ENCODE measurements at places on chromosomes 5 and 9. TPM values are rescaled to one million over a fixed set of nuclear protein-coding genes. Genes with fewer than 3 reads are reported as not detected.
A peak's percentile ranks its signal among the peaks of the same experiment; 100 is the strongest.

DNA sequence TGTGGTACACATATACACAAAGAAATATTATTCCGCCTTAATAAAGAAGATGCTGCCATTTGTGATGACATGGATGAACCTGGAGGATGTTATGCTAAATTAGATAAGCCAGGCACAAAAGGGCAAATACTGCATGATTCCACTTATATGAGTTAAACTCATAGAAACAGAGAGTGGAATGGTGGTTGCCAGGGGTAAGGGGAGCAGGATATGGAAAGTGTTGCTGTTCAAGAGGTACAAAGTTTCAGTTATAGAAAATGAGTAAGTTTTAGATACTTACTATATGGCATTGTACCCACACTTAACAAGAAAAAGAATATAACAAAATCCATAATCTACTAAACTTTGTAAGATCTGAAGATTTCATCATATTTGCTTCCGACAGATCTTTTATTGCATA lies 252.2 kb downstream of the SYK start:
- H3K27ac ChIP-seq, result no peak overlapping the region
- H3K4me3 ChIP-seq, result no peak overlapping the region
- no peaks in the 10 kb centered on the region for H3K36me3 ChIP-seq

The TRIM36 gene
- not detected for total RNA-seq

GRCh38 chr9:111943200-111943599 lies 46.6 kb downstream of the UGCG start:
- H3K27ac ChIP-seq, result no peak overlapping the region
- DNase-seq, result no peak
- H3K4me3 ChIP-seq, result no peak overlapping the region
- H3K36me3 ChIP-seq, result no peaks in the 10 kb centered on the region

The MARCOL gene
- not detected for total RNA-seq

- H3K36me3 ChIP-seq, result no peaks in the 10 kb centered on the region
- H3K4me3 ChIP-seq, result no peak overlapping the region
- no peak overlapping the region for H3K27ac ChIP-seq
- DNase-seq, result peak; percentile 25
- peaks cover 27% of the 10 kb centered on the region for H3K4me1 ChIP-seq
- peaks cover 15% of the 10 kb centered on the region for H3K27me3 ChIP-seq
Measured at GRCh38 chr9:137156567-137157375, 13.1 kb downstream of the LRRC26 start.

- peak; percentile 66 for DNase-seq
- H3K4me3 ChIP-seq, result peak overlapping the region; percentile 83
- peaks cover 68% of the 10 kb centered on the region for H3K4me1 ChIP-seq
- H3K27ac ChIP-seq, result peak overlapping the region; percentile 95
- H3K36me3 ChIP-seq, result no peaks in the 10 kb centered on the region
Measured at GRCh38 chr5:142015781-142016533, 3.1 kb upstream of the GNPDA1 start.

The TMEFF1 gene
- not detected for total RNA-seq

- no peaks in the 10 kb centered on the region for H3K4me1 ChIP-seq
- H3K4me3 ChIP-seq, result no peak overlapping the region
- no peak overlapping the region for H3K27ac ChIP-seq
- DNase-seq, result no peak
- no peaks in the 10 kb centered on the region for H3K27me3 ChIP-seq
- H3K36me3 ChIP-seq, result no peaks in the 10 kb centered on the region
Measured at GRCh38 chr9:8709731-8710130, 910.2 kb upstream of the DMAC1 start.

The EDIL3 gene
- not detected for total RNA-seq

- peaks cover 9% of the 10 kb centered on the region for H3K27me3 ChIP-seq
- no peaks in the 10 kb centered on the region for H3K36me3 ChIP-seq
- H3K27ac ChIP-seq, result no peak overlapping the region
- H3K4me1 ChIP-seq, result no peaks in the 10 kb centered on the region
- DNase-seq, result no peak
Measured at GRCh38 chr5:155056644-155057269, 43.2 kb downstream of the KIF4B start.

The ANKRD31 gene
- 2.8 TPM for total RNA-seq

GRCh38 chr5:66860199-66860975 lies 264.2 kb downstream of the MAST4 start:
- peaks cover 23% of the 10 kb centered on the region for H3K27me3 ChIP-seq
- H3K27ac ChIP-seq, result no peak overlapping the region
- DNase-seq, result no peak

The ADCY2 gene
- not detected for total RNA-seq

The ST6GALNAC4 gene
- total RNA-seq, result 47.0 TPM

DNA sequence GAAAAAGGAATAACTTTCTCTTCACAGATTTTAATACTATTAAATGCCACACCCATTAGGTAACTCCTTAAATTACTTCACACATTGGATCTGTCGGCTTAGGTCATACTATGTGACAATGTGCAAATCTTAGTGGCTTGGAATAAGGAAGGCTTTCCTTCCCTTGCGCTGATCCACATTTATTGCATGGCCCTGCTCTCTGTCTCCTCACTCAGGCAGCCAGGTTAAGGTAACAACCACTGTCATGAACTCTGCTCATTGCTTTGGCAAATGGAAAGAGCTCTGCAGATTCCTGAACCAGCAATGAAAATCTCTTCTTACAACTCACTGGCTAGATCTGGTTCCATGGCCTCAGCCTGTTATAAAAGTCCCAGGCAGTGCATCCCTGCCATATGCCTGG lies 121.9 kb upstream of the NFIB start:
- H3K4me1 ChIP-seq, result no peaks in the 10 kb centered on the region
- no peak overlapping the region for H3K27ac ChIP-seq
- no peak for DNase-seq

GRCh38 chr5:55154873-55155272 lies 5.1 kb upstream of the GPX8 start:
- H3K27me3 ChIP-seq, result peaks cover 10% of the 10 kb centered on the region
- no peak overlapping the region for H3K27ac ChIP-seq
- no peak for DNase-seq

DNA sequence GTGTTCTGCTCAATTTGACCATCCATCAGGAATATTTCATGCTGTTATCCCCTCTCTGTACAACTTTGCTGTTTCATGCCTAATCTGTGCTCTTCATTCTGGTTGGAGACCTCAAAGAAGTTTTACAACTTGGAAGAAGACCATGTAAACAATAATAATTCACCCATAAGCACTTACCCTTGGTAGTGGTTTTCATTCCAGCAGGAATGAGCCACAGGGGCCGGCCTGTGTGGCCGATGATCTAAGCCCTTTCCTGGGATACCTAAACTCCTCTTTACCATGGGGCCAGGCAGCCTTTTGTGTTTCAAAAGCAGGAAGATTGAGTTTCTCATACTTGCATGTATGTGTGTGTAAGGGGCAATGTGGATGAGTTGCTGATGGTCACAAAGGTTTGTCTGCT lies 165.0 kb downstream of the FGF1 start:
- no peak overlapping the region for H3K27ac ChIP-seq
- H3K27me3 ChIP-seq, result peaks cover 6% of the 10 kb centered on the region
- H3K4me3 ChIP-seq, result no peak overlapping the region
- H3K36me3 ChIP-seq, result peaks cover 18% of the 10 kb centered on the region
- no peaks in the 10 kb centered on the region for H3K4me1 ChIP-seq

GRCh38 chr9:91908746-91909145 lies 41.3 kb downstream of the ROR2 start:
- peaks cover 5% of the 10 kb centered on the region for H3K4me1 ChIP-seq

DNA sequence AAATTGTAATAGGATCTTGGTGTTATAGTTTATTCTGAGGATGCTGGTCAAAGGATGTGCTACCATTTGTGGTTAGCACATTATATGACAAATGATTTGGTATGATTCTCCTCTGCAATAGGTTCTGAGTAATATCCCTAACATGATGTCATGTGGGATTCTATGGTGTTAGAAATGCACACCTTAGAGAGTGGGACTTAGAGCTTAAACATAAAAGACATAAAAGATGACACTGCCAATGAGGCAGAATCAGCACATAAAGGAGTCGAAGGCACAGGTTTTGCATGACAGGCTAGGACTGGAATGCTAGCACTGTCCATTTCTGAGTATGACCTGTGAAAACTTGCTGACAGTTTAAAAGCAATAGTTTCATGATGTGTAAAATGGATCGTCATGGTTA lies 100.4 kb downstream of the OSTF1 start:
- no peaks in the 10 kb centered on the region for H3K27me3 ChIP-seq
- peaks cover 17% of the 10 kb centered on the region for H3K4me1 ChIP-seq
- DNase-seq, result no peak
- H3K36me3 ChIP-seq, result no peaks in the 10 kb centered on the region
- no peak overlapping the region for H3K4me3 ChIP-seq

DNA sequence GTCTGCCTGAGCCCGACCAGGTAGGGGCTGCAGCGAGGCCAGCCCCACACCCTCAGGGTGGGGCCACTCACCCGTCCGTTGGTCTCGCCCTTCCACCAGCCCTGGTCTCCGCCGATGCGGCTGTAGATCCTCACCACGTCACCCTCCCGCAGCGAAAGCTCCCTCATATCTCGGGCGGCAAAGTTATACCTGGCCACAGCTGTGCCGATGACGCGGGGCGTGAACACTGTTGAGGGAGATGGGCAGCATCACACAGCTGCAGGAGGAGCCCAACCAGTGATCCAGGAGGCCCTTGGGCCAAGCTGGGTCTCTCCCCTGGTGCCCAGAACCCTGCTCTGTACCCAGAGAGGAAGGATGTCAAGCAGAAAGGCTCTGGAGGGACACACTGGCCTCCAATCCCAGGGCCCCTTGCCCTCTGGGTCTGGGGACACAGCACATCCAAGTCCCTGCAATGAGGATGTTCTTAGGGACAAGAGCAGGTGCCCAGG lies 30.3 kb upstream of the SARDH start:
- no peak overlapping the region for H3K27ac ChIP-seq
- peaks cover 31% of the 10 kb centered on the region for H3K36me3 ChIP-seq
- DNase-seq, result no peak
- H3K4me3 ChIP-seq, result no peak overlapping the region
